ENCODE measurements at places on chromosomes 12 and 14.

DNA sequence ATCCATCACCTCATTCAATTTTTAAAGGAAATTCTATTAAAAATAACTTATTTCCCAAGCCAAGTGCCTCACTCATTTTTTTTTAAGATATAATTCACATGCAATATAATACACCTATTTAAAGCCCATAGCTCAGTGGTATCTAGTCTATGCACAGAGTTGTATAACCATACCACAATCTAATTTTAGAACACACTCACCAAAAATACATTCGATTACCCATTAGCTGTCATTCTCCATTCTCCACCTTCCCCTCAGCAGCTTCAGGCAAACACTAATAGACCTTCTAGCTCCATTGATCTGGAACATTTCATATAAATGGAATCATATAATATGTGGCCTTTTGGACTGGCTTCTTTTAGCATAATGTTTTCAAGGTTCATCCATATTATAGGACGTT is 49.5 kb downstream of the CLMN start:
- no peak for DNase-seq

- DNase-seq = no peak
Measured at GRCh38 chr12:10722502-10722904, 620 bp downstream of the YBX3 start.

DNA sequence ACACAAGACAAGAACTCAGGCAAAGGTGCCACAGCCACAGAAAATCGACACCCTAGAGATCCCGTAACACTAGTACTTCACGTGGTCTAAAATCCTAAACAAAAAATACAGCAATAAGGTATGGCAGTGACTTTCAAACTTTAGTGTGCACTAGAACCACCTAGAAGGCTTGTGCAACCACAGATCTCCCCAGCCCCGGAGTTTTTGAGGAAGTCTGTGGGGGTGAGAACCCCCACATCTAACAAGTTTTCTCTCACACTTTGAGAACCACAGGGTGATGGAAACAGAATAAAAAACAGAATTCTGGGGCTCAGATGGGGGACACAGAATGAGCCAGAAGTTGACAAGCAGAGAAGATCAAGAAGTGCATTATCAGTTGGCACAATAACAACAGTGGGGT is 254.0 kb downstream of the ANO6 start:
- DNase-seq = no peak

- no peak for DNase-seq
Measured at GRCh38 chr14:89409961-89410360, 7.1 kb downstream of the FOXN3 start.
